Tibial nerve (tissue), 4 donors: ENCODE measurements at places on chromosomes 12 and 14. TPM values are rescaled to one million over a fixed set of nuclear protein-coding genes. Genes with fewer than 3 reads are reported as not detected.

The A2M gene
- total RNA-seq: 334 TPM

The NTS gene
- total RNA-seq: not detected

The KCNK13 gene
- total RNA-seq: 0.20 TPM

The CKAP4 gene
- 29.9 TPM for total RNA-seq

The MYL2 gene
- total RNA-seq: not detected

The KCNC2 gene
- 1.5 TPM for total RNA-seq

The POTEM gene
- not detected for total RNA-seq

The FOXN4 gene
- total RNA-seq: not detected

The CBLN3 gene
- total RNA-seq: 3.3 TPM

The AQP2 gene
- not detected for total RNA-seq

The SLC8A3 gene
- 0.20 TPM for total RNA-seq

The PRR4 gene
- total RNA-seq: 11.4 TPM

The L2HGDH gene
- total RNA-seq: 16.2 TPM

The PTCSC3 gene
- total RNA-seq: not detected

The B4GALNT1 gene
- 43.8 TPM for total RNA-seq

The ARHGEF40 gene
- 87.3 TPM for total RNA-seq

The MFAP5 gene
- 524 TPM for total RNA-seq

The MMP17 gene
- total RNA-seq: 65.3 TPM

The FOXG1 gene
- total RNA-seq: not detected

The CIDEB gene
- 18.4 TPM for total RNA-seq

The HOXC12 gene
- total RNA-seq: not detected

The CD27 gene
- not detected for total RNA-seq

The JKAMP gene
- total RNA-seq: 38.0 TPM

The CLEC6A gene
- not detected for total RNA-seq

The WASHC4 gene
- 119 TPM for total RNA-seq

The KRT81 gene
- total RNA-seq: not detected

The FAM222A gene
- total RNA-seq: 1.3 TPM

The NPAS3 gene
- total RNA-seq: 12.3 TPM

The BDKRB1 gene
- not detected for total RNA-seq

The EIF2S3B gene
- not detected for total RNA-seq

The SYCP3 gene
- total RNA-seq: not detected

The SERPINA12 gene
- total RNA-seq: not detected

The HPD gene
- total RNA-seq: 0.63 TPM

The PPP1R3E gene
- total RNA-seq: 21.6 TPM

The SPIC gene
- total RNA-seq: not detected

The KITLG gene
- 14.7 TPM for total RNA-seq

The SLC25A47 gene
- total RNA-seq: not detected

The CFAP251 gene
- total RNA-seq: 3.0 TPM

The SMIM41 gene
- total RNA-seq: 28.0 TPM

The SDR9C7 gene
- total RNA-seq: not detected

The ARHGAP9 gene
- total RNA-seq: 40.5 TPM

The KMT2D gene
- 102 TPM for total RNA-seq

The LRTM2 gene
- not detected for total RNA-seq

The RPL36AL gene
- 206 TPM for total RNA-seq

The BMAL2 gene
- 0.39 TPM for total RNA-seq
